ENCODE measurements at places on chromosomes 11 and 22. TPM values are rescaled to one million over a fixed set of nuclear protein-coding genes. Genes with fewer than 3 reads are reported as not detected.

Gene TSPAN18
- total RNA-seq, result 7.3 TPM

Gene HBB
- total RNA-seq, result not detected

Gene MYRF
- total RNA-seq, result 0.48 TPM

Gene DNAJB7
- not detected for total RNA-seq

Gene TYMP
- 49.6 TPM for total RNA-seq

Gene ACRV1
- total RNA-seq, result not detected

DNA sequence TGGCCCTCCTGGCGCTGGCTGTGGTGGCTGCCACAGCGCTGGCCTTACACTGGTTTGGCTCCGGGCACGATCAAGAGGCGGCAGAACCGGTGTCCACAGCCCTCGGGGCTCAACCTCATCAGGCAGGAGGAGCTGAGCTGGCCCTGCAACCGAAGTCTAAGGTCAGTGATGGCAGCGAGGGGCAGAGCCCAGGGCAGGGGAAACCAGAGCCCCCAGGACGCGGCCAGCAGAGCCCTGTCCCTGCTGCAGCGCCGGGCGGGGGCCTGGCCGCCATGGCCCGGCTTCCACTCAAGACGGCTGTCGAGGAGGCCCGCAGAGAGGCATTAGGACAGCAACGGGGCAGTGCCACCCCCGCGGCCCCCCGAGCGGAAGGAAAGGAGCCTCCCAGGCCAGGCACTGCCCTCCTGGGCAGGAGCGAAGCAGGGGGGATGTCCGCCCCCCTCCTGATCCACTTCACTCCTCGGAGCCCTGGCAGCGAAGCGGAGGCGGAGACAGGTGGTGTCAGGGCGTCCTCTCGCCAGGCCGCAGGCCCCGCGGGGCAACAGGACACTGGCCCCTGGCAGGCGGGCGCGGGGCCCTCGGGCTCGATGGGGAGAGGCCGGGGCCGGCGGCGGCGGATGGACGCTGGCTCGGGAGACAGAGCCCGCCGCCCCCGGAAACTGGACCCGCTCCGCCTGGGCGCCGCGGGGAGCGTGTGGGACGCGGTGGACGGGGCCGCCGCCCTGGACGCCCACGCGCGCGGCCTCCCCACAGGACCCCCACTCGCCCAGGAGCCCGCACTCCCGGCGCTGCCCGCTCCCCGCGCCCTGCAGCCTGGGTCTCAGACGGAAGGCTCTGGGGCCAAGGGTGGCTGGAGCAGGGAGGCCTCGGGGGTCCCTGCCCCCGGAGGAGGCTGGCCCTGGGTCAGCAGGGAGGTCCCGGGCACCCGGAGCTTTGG, 895 bp downstream of the KLHDC7B start:
- DNase-seq, result no peak

DNA sequence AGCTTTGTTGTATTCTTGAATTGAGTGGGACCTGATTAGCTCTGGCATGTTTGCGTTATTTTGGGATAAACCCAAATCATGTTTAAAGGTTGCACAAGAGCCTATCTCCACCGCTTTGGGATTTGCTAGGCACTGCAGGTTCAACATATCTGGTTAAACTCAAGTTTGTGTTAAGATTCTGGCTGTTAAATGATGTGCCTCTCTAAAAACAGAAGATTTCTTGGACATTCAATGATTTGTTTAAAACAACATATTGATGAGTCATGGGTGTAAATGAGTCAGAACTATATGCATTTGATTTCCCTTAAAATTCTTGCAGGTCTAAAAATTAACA, 67.4 kb downstream of the AMOTL1 start:
- no peak for DNase-seq

GRCh38 chr22:20147237-20147988, 3.4 kb downstream of the CCDC188 start:
- DNase-seq, result no peak

DNA sequence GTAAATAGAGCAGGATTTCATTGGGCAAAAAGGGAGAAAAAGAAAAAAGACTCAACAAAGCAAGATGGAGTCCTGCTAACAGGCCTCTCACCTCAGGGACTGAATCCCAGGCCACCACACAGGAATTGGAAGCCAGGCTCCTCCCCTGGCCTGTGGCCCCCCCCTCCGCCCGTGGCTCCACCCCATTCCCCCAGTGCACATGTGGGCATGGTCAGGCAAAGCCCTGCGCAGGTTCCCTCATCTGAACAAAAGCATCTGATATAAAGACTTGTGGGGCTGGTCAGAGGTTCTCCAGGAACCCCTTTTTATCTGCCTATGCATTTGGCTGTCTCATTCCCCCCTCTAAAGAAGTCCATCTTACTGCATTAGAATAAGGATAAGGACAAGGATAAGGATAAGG, 46.0 kb upstream of the PAK1 start:
- no peak for DNase-seq

GRCh38 chr11:59866397-59866796, at the start of gene TCN1:
Gene TCN1, minus strand, starts transcription at chr11:59866487. Its CDS starts 17 bp downstream, at chr11:59866470.
- DNase-seq, result no peak

DNA sequence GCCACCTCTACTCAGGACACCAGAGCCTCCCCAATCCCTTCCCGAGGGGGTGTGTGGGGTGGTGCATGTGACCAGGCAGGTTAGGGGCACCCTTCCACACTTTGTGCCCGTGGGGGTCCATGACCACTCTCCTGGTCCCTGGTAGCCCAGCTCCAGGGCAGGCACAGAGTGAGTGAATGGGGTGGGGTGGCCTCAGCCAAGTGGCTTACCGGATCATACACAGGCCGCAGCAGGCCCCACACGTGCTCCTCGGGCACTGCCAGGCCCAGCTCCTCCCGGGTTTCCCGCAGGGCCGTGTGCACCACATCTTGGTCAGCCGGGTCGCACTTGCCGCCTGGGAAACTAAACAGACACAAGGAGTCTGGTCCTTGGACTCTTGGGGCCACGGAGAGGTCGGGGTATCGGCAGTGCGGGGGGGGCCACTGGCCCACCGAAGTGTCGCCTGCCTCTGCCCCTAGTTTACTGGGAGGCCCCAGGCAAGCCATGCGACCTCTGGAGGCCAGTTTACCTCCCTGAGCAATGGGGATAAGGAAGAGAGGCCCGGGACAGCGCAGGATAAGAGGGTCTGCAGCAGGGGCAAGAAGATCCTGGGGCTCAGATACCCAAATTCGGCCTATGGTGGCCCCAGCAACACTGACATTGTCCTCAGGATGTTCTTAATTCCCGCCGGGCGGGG, 889 bp downstream of the NUDT8 start:
- DNase-seq, result no peak

DNA sequence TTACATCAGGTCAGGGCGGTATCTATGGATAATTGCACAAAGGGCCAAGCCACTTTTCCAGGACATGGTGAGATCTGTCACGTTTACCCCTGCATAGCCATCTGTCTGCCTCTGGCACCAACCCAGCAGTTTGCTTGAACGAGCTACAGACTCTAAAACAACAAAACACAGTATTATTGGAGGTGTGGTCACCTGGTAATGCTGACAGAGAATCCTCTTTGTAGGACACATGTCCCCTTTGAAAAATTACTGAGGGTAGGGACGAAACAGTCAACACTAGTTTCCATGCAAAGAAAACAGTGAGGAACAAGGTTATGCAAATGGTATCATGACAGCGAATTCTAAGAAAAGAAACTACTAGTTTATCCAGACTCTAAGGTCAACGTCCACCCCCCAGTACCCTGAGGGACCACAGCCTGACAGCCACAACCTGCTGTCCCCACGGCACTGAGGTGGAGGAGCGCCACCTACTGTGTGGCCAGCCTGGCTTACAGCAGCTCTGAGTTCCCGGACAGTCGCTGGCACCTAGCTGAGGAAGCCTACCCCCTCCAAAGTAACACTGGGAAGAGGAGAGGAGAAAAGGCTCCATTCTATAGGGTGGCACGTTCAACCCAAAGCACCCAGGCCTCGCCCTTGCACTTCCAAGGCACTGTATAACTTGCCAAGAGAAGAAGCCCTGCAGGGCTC, 117.4 kb upstream of the BID start:
- DNase-seq, result peak; percentile 15

- peak; percentile 28 for DNase-seq
Observed at GRCh38 chr11:67698247-67698646, 23.8 kb upstream of the ALDH3B2 start.

DNA sequence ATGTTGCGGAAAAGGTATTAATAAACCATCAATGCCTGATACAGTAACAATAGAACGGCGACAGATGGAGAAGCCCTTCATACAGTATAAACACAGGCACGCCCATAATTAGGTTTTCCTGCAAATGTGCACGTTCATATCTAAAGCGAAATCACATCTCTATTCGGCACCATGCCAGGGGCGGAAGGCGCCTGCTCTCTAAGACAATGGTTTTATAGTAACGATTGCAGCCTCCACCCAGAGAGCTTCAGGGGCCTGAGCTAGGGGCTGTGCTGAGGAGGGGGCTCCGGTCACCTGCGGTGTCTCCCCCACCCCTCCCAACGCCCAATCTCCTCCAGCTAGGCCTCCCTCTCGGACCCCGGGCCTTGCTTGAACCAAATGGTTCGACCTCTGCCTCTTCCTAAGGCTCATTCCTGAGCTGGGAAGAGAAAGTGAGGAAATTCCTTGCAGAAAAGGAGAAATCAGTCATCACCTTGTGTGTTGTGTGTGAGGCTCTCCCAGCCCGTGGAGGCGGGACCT, 9.6 kb downstream of the KRTAP5-5 start:
- DNase-seq, result peak; percentile 30

- peak; percentile 53 for DNase-seq
Observed at GRCh38 chr11:85827748-85828639, 17.1 kb upstream of the SYTL2 start.

DNA sequence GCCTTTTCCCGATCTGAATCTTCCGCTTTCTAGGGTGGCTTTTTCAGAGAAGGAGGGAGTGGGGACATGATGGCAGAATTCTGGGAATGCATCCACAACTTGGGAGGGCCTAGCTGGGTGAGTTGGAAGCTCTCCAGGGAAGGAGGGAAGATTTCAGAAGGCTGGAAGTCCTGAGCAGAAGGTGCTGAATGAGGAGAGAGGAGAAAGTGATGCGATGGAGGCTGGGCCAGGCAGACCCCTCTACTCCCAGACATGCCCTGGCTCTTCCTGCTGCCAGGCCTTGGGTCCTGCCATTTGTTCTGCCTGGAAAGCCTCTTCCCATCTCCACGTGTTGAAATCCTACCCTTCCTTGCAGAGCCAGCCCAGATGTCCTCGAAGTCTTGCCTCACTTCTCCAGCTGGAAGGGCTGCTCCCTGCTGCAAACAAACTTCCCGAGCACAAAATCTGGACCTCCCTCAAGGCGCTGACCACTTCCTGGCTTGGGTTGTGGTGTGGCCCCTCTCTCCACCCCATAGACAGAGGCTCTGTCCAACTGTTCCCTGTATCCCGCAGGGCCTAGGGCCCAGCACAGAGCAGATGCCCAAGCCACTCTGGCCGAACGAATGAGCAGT, 16.8 kb downstream of the LRRC32 start:
- DNase-seq, result no peak

- DNase-seq, result peak; percentile 75
Observed at GRCh38 chr22:22111267-22111751, 128.7 kb upstream of the TOP3B start.

GRCh38 chr11:33997584-33998251, 53.8 kb upstream of the CAPRIN1 start:
- no peak for DNase-seq

- no peak for DNase-seq
Observed at GRCh38 chr11:91527380-91528030, 697.1 kb upstream of the FAT3 start.

GRCh38 chr11:67634366-67635230, 4.9 kb upstream of the NUDT8 start:
- no peak for DNase-seq

GRCh38 chr11:75572744-75573143, 10.7 kb downstream of the SERPINH1 start:
- no peak for DNase-seq

DNA sequence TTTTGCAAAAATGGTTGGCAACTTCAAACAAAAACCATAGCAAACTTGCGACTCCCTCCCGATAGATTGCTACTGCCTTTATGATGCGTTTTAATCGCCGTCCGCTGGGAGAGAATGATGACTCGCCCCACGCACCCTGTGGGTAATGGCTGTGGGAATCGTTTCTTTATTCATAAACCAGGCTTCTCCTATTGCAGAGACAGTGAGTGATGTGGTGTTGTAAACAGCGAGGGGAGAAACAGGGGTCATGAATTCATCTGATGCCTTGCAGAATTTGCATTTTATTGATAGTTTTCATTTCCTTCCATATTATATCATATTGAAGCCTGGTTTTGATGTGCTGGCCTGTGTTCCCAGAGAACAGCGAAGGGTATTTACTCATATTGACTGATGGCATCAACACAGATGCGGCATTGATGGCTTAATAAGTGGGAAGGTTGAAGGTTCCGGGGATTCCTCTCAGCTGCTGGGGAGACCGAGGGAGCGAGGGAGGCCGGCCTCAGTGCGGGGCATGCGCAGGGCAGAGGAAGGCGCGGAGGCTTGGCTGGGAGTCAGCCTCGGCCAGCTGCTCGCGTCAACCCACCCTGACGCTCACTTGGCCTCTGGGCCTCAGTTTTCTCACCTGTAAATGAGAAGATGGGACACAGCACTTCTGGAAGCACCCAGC, 41.3 kb downstream of the ARHGAP8 start:
- DNase-seq, result no peak

All from activated naive CD4-positive, alpha-beta T cell treated with anti-CD3 and anti-CD28 coated beads for 36 hours (primary cell).